ENCODE measurements at places on chromosomes 11 and 22. TPM values are rescaled to one million over a fixed set of nuclear protein-coding genes. Genes with fewer than 3 reads are reported as not detected.

Gene WT1
- total RNA-seq = 8.5 TPM

Gene KCNJ11
- total RNA-seq = not detected

Gene MS4A14
- total RNA-seq = not detected

Gene CADM1
- total RNA-seq = 19.9 TPM

Gene POU2AF3
- total RNA-seq = not detected

Gene CATSPERZ
- total RNA-seq = not detected

Gene GVQW3
- total RNA-seq = 1.7 TPM

Gene OR4C45
- total RNA-seq = not detected
